ENCODE measurements at places on chromosomes 3 and 15. TPM values are rescaled to one million over a fixed set of nuclear protein-coding genes. Genes with fewer than 3 reads are reported as not detected.

DNA sequence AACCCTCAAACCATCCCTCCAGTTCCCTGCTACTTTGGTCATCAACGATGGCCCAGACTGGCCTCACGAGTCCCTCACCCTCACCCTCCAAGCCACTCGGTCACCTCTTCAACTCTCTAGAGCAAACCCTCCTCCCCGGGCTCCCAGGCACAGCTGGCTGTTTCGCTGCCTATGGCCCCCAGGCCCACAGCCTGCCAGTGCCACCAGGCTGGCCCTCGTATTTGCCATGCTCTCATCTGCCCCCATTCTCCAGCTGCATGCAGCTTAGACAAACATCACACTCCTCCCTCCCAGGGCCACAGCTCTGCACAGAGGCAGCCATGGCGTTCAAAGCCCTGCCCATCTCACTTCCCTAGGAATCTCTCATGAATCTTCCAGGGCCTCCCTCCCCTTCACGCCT, 13.8 kb downstream of the RAB43 start:
- no peak overlapping the region for H3K4me3 ChIP-seq
- no peak overlapping the region for H3K27ac ChIP-seq
- no peak for DNase-seq
- no peaks in the 10 kb centered on the region for H3K27me3 ChIP-seq
- H3K4me1 ChIP-seq: peaks cover 7% of the 10 kb centered on the region

GRCh38 chr3:106692624-106693023, 684.6 kb upstream of the CCDC54 start:
- H3K27ac ChIP-seq: no peak overlapping the region
- H3K4me3 ChIP-seq: no peak overlapping the region
- H3K27me3 ChIP-seq: no peaks in the 10 kb centered on the region
- no peak for DNase-seq
- H3K36me3 ChIP-seq: no peaks in the 10 kb centered on the region

DNA sequence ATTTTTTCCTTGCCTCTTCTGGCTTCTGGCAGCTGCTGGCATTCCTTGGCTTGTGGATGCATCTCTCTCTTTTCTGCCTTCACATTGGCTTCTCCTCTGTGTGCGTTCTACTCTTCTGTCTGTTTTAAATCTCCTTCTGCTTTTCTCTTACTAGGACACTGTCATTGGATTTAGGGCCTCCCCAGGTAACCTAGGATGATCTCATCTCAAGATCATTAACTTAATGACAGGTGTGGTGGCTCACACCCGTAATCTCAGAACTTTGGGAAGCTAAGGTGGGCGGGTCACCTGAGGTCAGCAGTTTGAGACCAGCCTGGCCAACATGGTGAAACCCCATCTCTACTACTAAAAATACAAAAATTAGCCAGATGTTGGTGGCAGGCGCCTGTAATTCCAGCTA, 40.9 kb upstream of the ULK4 start:
- H3K27ac ChIP-seq: no peak overlapping the region
- H3K4me1 ChIP-seq: no peaks in the 10 kb centered on the region
- H3K4me3 ChIP-seq: no peak overlapping the region
- H3K36me3 ChIP-seq: no peaks in the 10 kb centered on the region
- no peak for DNase-seq
- no peaks in the 10 kb centered on the region for H3K27me3 ChIP-seq

GRCh38 chr3:119625451-119626153, 27.9 kb downstream of the PLA1A start:
- DNase-seq: no peak
- peaks cover 46% of the 10 kb centered on the region for H3K4me1 ChIP-seq
- H3K27me3 ChIP-seq: no peaks in the 10 kb centered on the region
- H3K27ac ChIP-seq: no peak overlapping the region
- H3K36me3 ChIP-seq: no peaks in the 10 kb centered on the region

GRCh38 chr3:50630877-50631276, 13.9 kb downstream of the MAPKAPK3 start:
- H3K27ac ChIP-seq: no peak overlapping the region
- DNase-seq: no peak
- peaks cover 7% of the 10 kb centered on the region for H3K4me1 ChIP-seq
- H3K4me3 ChIP-seq: no peak overlapping the region

DNA sequence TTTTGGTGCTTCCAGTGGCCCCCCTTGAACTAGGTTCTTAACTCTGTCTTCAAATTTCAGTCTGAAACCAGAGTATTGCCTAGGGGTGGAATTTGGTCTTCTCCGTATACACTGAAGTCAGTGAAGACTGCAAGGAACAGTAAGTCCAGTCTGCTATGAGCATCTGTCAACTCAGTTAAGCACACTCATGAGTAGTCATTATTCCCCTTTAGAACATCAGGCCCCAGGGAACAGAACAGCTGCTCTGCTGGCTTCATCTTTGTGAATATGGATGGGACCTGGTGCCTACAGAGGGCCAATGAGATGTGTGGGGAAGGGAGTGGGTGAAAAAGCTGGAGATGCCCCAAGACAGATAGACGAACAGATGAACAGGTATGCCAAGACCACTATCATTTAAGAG, 85.2 kb upstream of the PRR23C start:
- H3K4me1 ChIP-seq: no peaks in the 10 kb centered on the region
- no peaks in the 10 kb centered on the region for H3K27me3 ChIP-seq
- H3K4me3 ChIP-seq: no peak overlapping the region

DNA sequence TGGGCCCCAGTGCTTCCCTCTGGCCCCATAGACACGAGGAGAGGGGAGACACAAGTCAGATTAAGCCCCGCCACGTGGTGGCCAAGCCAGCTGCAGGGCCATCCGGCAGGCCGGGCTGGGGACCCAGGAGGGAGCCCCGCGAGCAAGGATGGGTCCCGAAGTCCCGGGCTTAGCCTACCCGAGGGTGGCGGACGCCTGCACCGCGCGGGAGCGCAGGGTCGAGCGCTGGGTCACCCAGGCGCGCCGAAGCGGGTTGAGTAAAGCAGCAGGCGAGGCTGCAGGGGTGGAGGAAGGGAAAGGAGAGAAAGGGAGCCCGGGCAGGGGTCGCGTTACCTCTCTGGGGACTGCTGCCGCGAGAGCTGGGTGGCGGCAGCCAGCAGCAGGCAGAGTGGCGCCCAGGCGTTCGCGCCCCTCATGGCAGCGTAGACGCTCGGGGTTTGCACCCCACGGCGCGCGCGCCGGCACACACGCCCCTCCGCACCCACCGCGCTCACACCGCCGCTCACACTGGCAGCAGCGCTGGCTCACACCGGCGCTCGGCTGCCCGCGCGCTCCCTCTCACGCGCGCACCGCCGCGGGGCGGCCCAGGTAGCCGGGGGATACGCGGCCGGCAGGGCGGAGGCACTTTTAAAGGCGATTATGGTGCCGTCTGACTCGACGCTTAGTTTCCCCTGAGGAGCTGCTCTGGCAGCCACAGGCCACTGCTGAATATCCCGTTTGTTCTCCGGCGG, at the start of gene PCOLCE2:
TSS of gene PCOLCE2 (minus strand) at position 603 of the 731 bp plus-strand sequence. CDS start at position 416, 187 bp downstream.
- H3K27ac ChIP-seq: no peak within 1 kb of the TSS
- H3K27me3 ChIP-seq: peaks cover 21% of the 10 kb centered on the region
- peak within 1 kb of the TSS; percentile 52 for H3K4me3 ChIP-seq
- no peaks in the 10 kb centered on the region for H3K36me3 ChIP-seq

GRCh38 chr15:60379525-60380274, 18.1 kb downstream of the ANXA2 start:
- peaks cover 40% of the 10 kb centered on the region for H3K4me1 ChIP-seq

- H3K4me3 ChIP-seq: peak overlapping the region; percentile 91
- peaks cover 63% of the 10 kb centered on the region for H3K4me1 ChIP-seq
- H3K27me3 ChIP-seq: no peaks in the 10 kb centered on the region
- H3K36me3 ChIP-seq: peaks cover 2% of the 10 kb centered on the region
- H3K27ac ChIP-seq: peak overlapping the region; percentile 72
- no peak for DNase-seq
Observed at GRCh38 chr3:45595364-45596195, 1.0 kb downstream of the LIMD1 start.

GRCh38 chr3:36166477-36166876, 213.8 kb upstream of the STAC start:
- no peak for DNase-seq
- H3K4me1 ChIP-seq: no peaks in the 10 kb centered on the region
- H3K4me3 ChIP-seq: no peak overlapping the region
- no peak overlapping the region for H3K27ac ChIP-seq

DNA sequence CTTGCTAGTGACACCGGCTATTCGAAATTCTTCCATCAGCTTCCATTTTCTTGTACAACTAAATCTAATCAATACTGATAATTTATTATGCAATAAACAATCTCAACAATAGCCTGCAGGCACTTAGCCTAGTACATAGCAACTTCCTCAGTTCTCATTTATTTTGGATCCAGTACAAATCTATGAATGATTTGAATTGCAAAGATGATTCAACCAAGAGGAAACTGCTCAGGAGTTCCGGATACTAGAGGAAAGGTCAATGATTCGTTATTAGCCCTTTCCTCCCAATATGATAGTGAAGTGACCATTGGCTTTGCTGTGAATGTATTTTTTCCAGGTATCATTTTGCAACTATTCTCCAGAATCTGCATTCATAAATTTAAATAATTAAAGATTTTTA, 827.0 kb downstream of the CADM2 start:
- H3K27ac ChIP-seq: no peak overlapping the region
- no peak for DNase-seq
- H3K4me3 ChIP-seq: no peak overlapping the region
- H3K36me3 ChIP-seq: no peaks in the 10 kb centered on the region
- H3K4me1 ChIP-seq: no peaks in the 10 kb centered on the region

- no peak overlapping the region for H3K27ac ChIP-seq
- no peak overlapping the region for H3K4me3 ChIP-seq
Observed at GRCh38 chr3:3693593-3693992, 105.6 kb upstream of the LRRN1 start.

DNA sequence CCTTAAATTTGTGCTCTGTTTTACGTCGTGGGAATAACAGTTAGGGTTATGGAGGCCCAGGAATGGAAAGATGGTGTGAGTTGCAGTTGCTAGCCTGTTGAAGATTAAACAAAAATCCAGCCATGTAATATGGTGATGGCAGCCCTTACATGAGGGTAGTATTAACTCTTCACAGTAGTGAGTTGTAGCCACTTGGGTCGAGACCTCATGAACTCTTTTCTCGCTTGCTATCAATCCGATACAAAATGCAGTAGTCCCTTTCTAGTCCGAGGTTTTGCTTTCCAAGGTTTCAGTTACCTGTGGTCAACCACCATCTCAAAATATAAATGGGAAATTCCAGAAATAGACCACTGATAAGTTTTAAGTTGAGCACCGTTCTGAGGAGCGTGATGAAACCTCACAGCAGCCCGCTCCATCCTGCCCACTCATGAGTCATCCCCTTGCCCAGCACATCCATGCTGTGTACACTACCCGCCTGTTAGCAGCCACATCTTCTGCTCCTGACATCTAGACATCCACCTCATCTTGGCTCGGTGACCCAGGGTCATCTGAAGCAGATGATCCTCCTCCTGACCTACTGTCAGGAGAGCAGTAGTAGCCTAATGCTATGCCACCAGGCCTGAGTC, 177.9 kb downstream of the CDIN1 start:
- H3K4me3 ChIP-seq: no peak overlapping the region
- no peak overlapping the region for H3K27ac ChIP-seq
- no peaks in the 10 kb centered on the region for H3K27me3 ChIP-seq
- H3K36me3 ChIP-seq: no peaks in the 10 kb centered on the region
- no peaks in the 10 kb centered on the region for H3K4me1 ChIP-seq
- no peak for DNase-seq

GRCh38 chr3:177251755-177252154, 54.5 kb upstream of the TBL1XR1 start:
- no peaks in the 10 kb centered on the region for H3K36me3 ChIP-seq
- no peaks in the 10 kb centered on the region for H3K27me3 ChIP-seq
- no peak overlapping the region for H3K4me3 ChIP-seq
- H3K27ac ChIP-seq: no peak overlapping the region

DNA sequence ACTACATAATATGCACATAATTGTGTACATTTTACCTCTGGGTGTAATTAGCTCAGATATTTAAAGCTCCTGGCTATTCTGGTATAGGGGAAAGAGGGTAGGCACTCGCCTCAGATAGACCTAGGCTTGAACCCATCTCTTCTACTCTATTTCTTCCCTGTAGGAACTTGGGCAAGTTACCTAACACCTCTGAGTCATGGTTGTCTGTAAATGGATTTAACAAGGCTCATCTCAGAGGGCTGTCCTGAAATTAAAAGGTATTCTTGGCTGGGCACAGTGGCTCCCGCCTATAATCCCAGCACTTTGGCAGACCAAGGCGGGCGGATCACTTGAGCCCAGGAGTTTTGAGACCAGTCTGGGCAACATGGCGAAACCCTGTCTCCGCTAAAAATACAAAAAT, 30.7 kb downstream of the NANOGP8 start:
- no peak for DNase-seq
- no peak overlapping the region for H3K27ac ChIP-seq

- no peaks in the 10 kb centered on the region for H3K36me3 ChIP-seq
- no peak for DNase-seq
- no peaks in the 10 kb centered on the region for H3K27me3 ChIP-seq
Observed at GRCh38 chr3:31248563-31248992, 284.1 kb upstream of the STT3B start.

DNA sequence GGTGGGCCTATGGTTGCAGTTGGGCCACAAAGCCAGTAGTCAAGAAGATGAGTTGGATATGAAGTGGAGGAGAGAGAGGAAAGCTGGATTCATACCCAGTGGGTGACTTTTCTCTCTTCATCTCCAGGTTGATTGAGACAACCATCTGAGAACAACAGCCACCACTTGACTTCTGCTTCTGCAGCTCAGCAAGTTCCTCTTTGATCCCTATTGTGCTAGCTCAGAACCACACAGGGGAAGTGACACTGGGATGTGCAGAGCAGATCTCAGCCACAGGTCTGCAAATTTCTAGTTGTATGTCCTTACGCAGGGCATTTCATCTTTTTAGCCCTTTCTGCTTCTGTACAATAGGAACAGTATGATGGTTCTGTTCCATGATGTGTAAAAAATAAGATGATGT, 459.2 kb upstream of the ARRDC4 start:
- no peak for DNase-seq
- no peak overlapping the region for H3K4me3 ChIP-seq
- no peaks in the 10 kb centered on the region for H3K4me1 ChIP-seq
- no peaks in the 10 kb centered on the region for H3K27me3 ChIP-seq
- no peaks in the 10 kb centered on the region for H3K36me3 ChIP-seq
- H3K27ac ChIP-seq: no peak overlapping the region

DNA sequence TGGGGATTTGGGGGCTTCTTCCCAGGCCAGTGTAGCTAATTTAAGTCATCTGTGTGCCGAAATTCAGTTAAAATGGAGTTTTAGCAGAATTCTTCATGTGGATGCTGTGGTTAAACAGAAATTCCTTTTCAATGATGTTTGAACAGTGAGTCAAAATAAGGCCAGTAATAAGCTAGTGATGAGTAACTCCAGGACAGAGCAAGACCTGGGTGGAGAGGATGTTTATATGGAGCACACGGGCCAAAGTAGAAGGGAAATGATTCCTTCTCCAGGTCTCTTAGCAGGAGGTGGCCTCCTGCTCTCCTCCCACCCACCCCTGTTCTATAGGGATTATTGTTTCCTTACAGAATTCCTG, 31.9 kb upstream of the UACA start:
- H3K27me3 ChIP-seq: peaks cover 19% of the 10 kb centered on the region
- DNase-seq: no peak
- H3K27ac ChIP-seq: peak overlapping the region; percentile 33
- H3K4me3 ChIP-seq: no peak overlapping the region
- H3K4me1 ChIP-seq: peaks cover 12% of the 10 kb centered on the region
- no peaks in the 10 kb centered on the region for H3K36me3 ChIP-seq

Gene GOLGA6D
- total RNA-seq: not detected

Gene PCSK6
- total RNA-seq: 16.6 TPM

Gene SNURF
- total RNA-seq: 11.5 TPM

Gene RGMA
- total RNA-seq: 4.1 TPM

Gene CD200
- total RNA-seq: 6.5 TPM

Gene PTX3
- 7.2 TPM for total RNA-seq

Gene SLC28A1
- not detected for total RNA-seq

Gene IL1RAP
- total RNA-seq: 34.6 TPM

Gene SEMA5B
- 2.3 TPM for total RNA-seq

Gene DNAH1
- total RNA-seq: 11.2 TPM
